Adrenal gland (tissue), 19 donors: ENCODE measurements at places on chromosomes 1 and 21. TPM values are rescaled to one million over a fixed set of nuclear protein-coding genes. Genes with fewer than 3 reads are reported as not detected.

Gene LPAR3
- polyA plus RNA-seq = 0.37 TPM

Gene FASLG
- polyA plus RNA-seq = 0.32 TPM

Gene PRELP
- 19.5 TPM for polyA plus RNA-seq

Gene ACTL8
- not detected for polyA plus RNA-seq

Gene MTARC1
- 10.6 TPM for polyA plus RNA-seq

Gene TEKT2
- 1.4 TPM for polyA plus RNA-seq

Gene KIF17
- polyA plus RNA-seq = 10.7 TPM

Gene PKP1
- 0.98 TPM for polyA plus RNA-seq
